M059J (cell line): ENCODE measurements at places on chromosomes 5 and 9.

DNA sequence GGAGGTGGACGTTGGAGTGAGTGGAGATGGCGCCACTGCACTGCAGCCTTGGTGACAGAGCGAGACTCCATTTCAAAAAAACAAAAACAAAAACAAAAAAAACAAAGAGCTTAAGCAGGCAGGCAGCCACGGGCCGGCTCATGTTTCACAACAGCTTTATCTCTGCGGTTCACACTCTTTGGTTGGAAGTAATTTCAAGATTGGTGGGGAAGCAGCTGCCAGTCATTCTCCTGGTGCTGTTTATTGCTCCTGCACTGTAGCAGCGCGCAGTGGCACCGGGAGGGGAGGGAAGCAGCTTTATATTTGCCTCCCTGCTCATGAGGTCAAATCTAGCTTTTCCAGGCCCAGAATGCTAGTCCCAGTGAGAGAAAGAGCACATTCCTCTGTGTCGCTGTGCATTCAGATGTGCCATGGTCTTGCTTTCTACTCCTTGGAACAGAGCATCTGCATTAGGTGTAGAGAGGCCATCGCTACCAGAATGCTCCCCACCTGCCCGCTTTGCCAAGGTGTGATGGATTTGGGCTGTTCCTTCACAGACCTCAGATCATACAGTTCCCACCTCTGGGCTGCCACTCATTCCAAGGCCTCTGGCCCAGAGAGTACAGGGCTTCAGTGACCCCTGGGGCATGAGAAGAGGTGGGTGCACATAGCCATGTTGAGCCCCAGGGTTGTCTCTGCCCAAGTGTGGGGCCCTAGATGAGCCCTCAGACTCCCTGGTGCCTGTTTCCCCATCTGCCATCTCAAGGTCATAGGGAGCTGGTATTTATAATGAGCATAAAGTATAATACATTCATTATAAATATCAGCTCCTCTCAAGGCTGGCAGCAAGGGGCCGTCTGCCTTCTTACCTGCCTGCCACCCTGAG is 270.4 kb downstream of the MED10 start:
- DNase-seq: no peak

DNA sequence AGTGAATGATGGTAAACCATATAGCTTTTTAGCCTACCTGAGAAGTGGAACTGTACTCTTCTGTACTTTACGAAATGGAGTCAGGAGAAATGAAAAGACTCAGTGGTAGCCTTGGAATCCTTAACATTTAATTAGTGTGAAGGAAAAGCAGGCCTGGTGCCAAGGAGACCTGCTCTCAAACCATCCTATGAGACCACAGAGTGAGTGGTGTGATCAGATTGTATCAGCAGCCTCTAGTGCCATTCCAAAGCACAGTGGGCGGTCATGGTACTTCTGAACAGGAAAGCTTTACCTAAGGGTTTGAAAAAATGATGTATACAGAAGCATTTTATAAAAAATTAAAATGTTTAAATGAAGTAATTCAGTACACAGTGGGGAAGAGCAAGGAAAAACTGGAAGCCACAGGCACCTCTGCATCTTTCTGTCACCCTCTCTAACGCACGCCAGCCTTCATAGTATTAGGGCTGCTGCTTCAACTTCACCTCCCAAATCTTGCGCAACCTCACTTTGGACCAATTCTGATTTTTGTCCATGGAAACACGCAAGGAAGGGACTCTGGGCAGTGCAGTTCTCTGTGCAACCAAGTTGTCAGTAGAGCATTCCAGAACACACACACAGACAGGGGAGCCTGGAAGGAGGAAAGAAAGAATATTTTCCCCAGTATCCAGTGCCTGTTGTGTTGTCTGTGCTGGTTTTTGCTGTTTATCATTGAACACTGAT is 203.7 kb downstream of the SH3GL2 start:
- DNase-seq: peak; percentile 36

DNA sequence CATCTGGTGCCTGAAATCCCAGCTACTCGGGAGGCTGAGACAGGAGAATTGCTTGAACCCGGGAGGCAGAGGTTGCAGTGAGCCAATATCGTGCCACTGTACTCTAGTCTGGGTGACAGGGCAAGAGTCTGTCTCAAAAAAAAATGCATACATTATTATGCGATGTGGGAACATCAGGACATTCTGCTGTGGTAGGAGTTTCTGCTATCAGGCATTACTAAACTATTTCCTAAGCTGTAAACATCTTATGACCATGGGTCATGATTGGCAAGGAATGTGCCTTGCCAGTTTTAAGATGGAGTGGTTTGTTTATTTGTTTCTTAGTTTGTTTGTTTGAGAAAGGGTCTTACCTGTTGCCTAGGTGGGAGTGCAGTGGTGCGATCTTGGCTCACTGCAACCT is 45.1 kb upstream of the FAM120A start:
- no peak for DNase-seq

- DNase-seq: no peak
Measured at GRCh38 chr9:130634191-130634768, 30.1 kb upstream of the PRDM12 start.

DNA sequence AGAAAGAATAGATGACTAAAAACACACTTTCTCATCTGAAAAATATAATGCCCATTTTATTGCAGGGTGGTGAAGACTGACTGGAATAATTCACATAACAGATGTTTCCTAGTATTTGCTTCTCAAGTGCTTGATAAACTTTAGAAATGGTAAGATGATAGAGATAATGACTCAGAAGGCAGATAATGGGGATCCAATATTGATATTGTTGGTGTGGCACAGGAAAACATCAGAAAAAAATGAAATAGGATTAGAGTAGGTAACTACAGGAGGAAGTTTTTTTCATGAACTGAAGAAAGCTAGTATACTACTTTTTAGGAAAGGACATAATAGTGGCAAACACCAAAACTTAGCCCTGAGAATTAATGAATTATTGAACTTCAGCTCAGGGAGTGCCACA is 20.2 kb upstream of the F2RL2 start:
- DNase-seq: no peak

DNA sequence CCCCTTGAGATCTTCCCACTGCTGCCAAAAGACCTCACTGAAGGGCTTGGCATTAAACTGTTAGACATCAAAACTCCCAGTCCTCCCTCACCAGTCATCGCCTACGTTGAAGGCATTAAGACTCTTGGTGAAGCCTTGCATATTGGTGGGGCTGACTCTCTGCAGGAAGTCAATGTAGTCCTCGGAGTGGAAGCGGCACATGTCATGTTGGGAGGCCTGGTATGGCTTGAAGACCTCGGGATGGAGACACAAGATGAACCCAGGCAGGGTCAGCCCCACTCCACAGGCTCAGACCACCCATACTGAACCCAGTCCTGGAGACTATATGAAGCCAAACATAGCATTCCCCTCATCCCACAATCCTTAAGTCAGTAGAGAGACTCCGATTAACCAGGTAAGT is 1.9 kb downstream of the HDAC3 start:
- DNase-seq: no peak

DNA sequence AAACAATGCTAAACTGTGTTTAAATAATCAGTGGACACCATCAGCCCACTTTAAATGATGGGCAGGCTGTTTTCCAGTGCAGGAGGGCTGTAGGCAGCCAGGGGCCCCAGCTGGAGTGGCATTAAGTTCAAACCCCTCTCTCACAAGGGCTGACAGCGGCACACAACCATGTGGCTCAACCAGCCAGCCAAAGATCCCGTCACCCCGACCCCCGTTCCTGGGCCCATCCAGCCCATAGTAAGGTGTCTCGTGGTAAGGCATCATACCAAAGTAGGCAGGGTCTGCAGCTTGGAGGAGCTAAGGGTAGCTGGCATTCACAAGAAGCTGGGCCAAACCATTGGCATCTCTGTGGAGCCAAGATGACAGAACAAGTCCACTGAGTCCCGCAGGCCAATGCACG is 24.9 kb downstream of the BTNL9 start:
- DNase-seq: no peak

DNA sequence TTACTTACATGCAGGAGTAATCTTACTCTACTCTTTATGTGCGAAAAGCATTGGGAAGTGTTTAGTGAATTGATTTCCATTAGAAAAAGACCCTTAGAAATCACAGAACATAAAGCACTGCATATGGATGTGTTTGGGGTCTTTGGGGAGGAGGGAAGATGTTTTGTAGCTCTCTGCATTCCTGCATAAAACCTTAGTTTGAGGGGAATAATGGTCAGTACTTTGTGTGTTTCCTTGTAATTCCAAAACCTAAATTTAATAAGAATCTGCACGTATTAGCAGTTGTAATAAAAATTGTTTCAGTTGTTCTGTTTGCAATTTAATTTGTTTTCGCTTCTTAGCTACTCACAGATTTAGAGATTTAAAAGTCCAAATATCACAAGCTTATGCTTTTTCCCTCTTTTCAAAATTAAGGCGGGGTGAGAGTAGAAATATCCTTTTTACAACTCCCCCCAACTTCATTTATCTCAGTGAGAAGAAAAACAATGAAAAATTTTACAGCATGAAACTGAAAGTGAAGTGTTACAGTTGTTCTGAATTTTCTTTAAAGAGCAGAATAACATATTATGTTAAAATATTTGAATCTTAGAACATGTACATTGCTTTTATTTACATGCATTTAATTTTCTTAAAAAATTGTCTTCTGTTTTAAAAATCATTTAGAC is 143.8 kb downstream of the SMARCA2 start:
- no peak for DNase-seq

GRCh38 chr5:106521701-106522100 is 1149.0 kb downstream of the EFNA5 start:
- peak; percentile 80 for DNase-seq

- DNase-seq: peak; percentile 37
Measured at GRCh38 chr5:72347801-72348308, 27.7 kb downstream of the PTCD2 start.

DNA sequence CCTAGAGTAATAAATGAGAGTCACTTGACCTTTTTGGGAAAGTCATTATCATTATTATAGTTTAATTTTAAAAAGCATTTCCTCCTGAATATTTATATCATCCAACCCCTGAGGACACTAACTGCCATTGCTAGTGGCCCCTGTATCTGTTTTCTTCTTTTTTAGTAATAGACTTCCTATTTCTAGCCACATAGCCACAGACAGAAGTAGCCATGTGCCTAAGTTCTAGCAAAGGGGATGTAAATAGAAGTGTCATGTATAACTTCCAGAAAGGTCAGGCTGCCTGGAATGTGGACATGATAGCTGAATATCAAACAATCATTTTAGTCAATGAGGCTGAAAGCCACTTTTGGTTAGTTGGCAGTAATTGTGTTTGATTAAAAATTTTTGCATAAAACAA is 37.5 kb upstream of the IQGAP2 start:
- DNase-seq: no peak

GRCh38 chr9:81599837-81600236 is 89.5 kb downstream of the TLE1 start:
- no peak for DNase-seq

GRCh38 chr9:108056084-108056804 is 566.7 kb upstream of the KLF4 start:
- peak; percentile 60 for DNase-seq

- DNase-seq: no peak
Measured at GRCh38 chr9:20379804-20380225, 242.5 kb downstream of the MLLT3 start.

DNA sequence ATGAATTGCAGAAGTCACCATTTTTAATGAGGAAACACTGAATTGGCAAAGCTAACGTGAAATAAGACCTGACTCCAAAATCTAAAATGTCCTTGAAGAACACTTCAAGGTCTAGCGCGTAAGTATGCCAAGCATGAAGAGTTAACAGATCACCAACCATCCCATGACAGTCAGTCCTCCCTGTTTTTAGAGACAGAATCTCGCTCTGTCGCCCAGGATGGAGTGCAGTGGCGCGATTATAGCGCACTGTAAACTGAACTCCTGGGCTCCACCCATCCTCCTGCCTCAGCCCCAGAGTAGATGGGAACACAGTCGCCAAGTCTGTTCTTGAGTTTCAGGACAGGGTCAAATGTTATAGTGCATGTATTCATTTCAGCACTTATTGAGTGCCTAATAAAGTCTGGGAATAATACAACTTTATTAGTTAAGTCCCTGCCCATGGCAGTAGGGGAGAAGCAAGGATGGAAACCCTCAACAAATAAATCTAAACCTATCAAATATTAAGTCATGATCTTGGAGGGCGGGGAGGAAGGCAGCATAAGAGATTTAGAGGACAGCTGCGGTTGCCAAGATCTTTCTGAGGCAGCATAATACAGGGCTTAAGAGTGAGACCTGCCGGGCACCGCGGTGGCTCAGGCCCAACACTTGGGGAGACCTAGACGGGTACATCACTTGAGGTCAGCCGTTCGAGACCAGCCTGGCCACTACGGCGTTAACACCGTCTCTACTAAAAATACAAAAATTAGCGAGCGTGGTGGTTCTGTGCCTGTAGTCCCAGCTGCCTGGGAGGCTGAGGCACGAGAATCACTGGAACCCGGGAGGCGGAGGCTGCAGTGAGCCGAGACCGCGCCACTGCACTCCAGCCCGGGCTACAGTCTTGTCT is 1.1 kb downstream of the ATPSCKMT start:
- DNase-seq: no peak

DNA sequence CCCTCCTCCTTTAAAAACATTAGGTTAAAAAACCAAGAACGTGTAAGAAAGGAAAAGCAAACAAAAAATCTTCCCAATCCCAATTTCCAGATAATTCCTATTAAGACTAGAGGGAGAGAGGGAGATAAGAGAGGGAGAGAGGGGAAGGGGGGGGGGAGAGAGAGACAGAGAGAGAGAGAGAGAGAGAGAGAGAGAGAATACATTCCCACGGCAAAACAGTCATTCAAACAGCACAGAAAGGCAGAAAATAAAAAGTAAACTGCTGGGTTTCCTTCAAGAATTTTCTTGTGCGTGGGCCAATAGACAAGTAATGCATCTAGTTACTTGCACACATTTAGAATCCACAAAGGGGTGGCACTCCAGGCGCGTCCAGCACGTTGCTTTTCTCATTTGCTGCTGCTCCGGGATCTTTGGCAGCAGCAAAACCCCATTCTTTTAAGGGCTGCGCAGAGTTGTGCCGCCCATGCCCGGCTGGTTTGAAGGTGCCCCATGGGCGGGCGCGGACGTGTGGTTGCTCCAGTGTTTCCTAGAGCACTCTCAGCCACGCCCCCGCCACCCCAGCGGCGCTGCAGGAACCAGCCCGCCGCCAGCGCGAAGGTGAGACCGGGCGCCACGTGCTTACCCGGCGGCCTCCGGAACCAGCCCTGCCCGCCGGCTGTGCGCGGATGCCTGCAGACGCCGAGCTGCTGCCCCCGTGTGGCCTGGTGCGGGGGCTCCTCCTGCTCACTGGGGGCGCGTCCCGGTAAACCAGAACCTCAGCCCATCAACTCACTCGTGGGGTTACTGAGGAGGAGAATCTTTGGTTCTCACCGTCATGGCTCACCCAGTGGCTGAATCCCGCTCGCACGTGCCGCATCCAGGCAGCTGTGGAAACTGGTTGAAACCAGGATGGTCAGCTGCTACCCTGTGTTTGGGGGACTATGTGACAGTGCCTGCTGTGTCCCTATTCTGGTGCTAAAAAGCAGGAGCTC is 44.6 kb downstream of the STC2 start:
- DNase-seq: peak; percentile 82

- peak; percentile 100 for DNase-seq
Measured at GRCh38 chr9:115262477-115262876, 144.5 kb upstream of the TNC start.

- no peak for DNase-seq
Measured at GRCh38 chr5:160899735-160900134, 47.7 kb upstream of the ATP10B start.

- no peak for DNase-seq
Measured at GRCh38 chr5:72255237-72255636, 64.8 kb downstream of the MRPS27 start.
